CD4-positive, alpha-beta T cell treated with Interleukin-15 for 1 hour (primary cell): ENCODE measurements at places on chromosomes 7 and 10.

GRCh38 chr10:128147064-128147463, 20.8 kb upstream of the MKI67 start:
- peak; percentile 49 for DNase-seq

GRCh38 chr10:15802375-15802949, 57.8 kb downstream of the MINDY3 start:
- DNase-seq: no peak

DNA sequence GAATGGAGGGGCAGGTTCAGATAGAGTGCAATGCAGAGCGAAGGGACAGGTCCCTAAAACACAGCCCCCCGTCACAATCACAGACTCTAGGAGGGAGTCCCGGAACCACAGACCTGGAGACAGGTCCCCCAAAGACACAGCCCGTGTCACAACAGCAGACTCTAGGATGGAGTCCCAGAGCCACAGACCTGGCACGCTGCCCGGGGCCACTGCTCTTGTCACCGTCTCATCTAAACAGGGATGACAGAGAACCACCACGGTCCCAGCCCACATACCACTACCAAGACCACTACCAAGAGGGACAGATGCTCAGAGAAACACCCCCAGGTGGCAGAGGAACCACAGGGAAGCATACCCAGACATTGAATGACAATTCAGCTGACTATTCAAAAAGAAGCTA, 183.9 kb downstream of the TCERG1L start:
- DNase-seq: no peak

- DNase-seq: no peak
These were observed 38.2 kb downstream of the LYZL1 start for GRCh38 chr10:29326886-29327745.

GRCh38 chr7:101736084-101736483, 81.3 kb upstream of the CUX1 start:
- DNase-seq: no peak

- peak; percentile 77 for DNase-seq
These were observed 1.0 kb downstream of the CHST15 start for GRCh38 chr10:124092250-124092859.

DNA sequence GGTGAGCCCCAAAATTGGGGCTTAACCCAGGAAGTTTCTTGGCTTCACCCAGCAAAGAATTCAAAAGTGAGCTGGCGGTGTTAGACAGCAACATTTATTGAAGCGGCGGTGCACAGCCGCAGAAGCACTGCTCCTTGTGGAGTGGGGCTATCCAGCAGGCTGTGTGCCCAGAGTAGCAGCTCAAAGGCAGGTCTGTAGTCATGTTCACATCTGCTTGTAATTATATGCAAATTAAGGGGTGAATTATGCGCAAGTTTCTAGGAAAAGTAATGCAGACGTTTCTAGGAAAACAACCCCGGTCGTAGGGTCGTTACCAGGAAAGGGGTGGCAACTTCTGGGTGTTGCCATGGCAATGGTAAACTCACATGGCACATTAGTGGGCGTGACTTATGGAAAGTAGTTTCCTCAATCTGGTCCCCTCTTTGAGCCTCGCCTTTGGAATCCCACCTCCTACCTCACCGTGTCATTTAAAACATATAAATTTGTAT, 13.7 kb upstream of the KBTBD2 start:
- DNase-seq: peak; percentile 93

DNA sequence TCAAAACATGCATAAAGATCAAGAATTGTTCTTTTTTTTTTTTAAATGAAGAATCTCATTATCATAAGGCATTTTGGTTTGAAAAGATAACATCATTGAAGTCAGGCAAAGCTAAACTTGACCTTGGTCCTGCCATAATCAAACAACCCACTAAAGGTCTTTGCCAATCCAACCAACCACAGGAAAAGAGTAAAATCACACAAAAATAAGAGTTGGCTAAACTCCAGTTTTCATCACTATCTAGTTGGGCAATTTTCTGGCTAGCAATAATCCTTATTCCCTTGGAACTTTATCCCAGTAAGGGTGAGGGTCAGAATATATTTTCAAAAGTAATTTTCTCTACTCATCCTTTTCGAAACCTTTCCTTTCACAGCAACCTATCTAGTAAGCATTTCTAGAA, 62.4 kb downstream of the HIBADH start:
- no peak for DNase-seq

GRCh38 chr7:1219498-1219897, 13.2 kb upstream of the UNCX start:
- DNase-seq: no peak
